Retina (tissue), 1 donor: ENCODE measurements at places on chromosomes 3 and 15.

- no peak for DNase-seq
Measured at GRCh38 chr3:150757364-150757763, 5.6 kb downstream of the SIAH2 start.

DNA sequence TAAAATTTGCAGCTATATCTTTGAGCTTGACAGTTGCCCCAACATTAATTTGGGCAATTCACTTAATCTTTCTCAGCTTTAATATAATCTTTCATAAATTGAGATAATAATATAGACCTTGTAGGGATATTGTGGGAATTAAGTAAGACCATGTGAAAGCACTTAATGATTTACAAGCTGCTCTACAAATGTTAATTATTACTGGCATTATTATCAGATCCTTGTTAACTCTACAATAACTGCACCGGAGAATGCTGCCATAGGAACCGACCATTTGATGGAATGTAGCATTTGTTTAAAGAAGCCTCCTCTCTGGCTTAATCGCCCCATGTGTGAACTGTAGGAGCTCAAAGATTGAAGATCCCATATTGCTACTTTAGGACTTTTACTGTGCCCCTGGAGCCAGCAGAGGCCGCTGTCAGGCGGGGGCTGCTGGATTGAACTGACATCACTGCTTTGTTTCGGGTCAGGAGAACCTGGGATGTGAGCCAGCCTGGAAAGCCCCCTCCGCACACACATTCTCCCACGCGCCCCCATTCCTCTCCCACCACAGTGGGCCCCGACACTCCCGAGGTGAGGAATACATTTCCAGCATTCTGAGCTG, 154.2 kb upstream of the TNIK start:
- peak; percentile 45 for DNase-seq

DNA sequence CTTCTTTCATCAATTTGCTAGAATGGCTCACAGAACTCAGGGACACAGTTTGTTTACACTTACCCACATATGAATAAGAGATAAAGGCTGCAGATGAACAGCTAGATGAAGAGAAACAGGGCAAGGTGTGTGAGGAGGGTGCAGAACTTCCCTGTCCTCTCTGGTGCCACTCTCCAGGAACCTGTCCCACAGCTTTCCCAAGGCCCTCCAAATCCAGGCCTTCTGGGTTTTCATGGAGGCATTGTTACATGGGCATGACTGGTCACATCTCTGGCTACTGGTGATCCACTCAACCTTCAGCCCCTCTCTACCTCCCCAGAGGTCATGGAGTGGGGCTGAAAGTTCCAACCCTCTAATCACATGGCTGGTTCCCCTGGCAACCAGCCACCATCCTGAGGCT, 73.6 kb downstream of the ITGB5 start:
- no peak for DNase-seq

DNA sequence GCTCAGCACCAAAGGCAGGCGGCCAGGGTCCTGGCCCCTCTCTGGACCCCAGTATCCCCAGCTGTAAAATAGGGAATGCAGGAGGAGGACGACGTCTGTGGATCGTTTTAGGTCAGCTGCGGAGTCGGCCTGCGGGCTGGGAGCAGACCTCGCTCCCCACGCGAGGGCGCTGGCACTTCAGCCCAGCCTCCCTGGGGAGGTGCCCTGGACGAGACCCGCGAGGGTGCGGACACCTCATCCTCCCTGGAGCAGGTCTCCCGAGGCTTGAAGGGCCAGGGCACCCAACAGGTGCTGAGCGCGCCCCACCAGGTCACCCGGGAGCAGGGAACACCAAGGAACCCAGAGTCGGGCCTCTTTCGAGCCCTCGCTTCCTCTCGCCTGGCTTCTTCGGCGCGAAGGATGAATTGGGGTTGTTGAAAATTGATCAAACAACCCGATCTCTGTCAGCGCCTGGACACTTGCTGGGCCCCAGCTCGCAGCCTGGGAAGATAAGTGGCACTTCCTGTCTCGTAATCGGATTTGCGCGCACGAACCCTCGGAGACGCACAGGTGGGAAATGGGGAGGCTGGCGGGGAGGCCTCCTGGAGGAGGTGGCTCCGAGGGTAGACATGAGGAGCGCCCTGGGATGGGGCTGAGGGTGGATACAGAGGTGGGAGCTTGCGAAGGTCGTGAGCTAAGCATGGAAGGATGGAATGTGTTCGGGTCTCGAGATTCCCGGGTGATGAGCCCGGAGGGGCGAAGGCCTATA, 588 bp upstream of the VIPR1 start:
- peak; percentile 76 for DNase-seq
